ENCODE measurements at places on chromosomes 16 and 17.

- DNase-seq: no peak
These were observed 492.3 kb downstream of the NPIPA7 start for GRCh38 chr16:16871196-16871595.

GRCh38 chr17:70208080-70208794 lies 38.9 kb downstream of the KCNJ2 start:
- DNase-seq: no peak

- DNase-seq: no peak
These were observed 339.4 kb downstream of the XYLT1 start for GRCh38 chr16:17131351-17131750.

DNA sequence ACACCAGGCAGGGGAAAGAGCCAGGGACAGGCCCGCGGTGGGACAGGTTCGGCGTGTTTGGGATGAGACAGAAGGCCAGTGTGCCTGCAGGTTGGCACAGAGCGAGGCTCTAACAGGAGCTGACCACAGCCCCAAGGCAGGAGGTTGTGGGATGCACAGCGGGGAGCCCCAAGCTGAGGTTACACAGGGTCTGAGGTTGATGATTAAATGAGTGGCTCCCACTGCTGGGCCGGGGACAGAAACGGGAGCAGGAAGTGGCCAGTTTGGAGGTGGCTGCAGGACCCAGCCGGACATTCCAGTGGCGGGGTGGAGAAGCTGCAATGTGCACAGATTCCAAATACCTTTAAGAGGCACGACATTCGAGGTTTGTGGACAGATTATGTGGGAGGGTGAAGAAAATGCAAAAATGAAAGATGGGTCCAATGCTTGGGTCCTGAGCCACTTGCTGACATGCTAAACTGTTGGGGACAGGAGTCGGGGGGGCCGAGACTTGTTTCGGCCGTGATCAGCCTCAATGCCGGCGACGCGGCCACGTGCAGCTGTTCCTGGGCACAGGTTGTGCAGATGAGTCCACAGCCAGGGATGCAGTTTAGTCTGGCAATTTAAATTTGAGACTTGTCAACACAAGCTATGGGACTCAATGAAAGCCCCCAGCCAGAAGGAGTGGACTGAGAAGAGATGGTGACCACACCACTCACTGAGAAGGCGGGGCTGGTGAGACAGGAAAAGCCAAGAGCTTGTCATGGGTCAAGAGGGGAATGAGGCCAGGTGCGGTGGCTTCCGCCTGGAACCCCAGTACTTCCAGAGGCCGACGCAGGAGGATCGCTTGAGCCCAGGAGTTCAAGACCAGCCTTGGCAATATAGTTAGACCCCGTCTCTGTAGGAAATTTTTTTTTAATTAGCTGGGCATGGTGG lies 8.7 kb downstream of the ENPP7 start:
- DNase-seq: no peak

- no peak for DNase-seq
These were observed 5.1 kb downstream of the RANBP10 start for GRCh38 chr16:67801241-67801640.

DNA sequence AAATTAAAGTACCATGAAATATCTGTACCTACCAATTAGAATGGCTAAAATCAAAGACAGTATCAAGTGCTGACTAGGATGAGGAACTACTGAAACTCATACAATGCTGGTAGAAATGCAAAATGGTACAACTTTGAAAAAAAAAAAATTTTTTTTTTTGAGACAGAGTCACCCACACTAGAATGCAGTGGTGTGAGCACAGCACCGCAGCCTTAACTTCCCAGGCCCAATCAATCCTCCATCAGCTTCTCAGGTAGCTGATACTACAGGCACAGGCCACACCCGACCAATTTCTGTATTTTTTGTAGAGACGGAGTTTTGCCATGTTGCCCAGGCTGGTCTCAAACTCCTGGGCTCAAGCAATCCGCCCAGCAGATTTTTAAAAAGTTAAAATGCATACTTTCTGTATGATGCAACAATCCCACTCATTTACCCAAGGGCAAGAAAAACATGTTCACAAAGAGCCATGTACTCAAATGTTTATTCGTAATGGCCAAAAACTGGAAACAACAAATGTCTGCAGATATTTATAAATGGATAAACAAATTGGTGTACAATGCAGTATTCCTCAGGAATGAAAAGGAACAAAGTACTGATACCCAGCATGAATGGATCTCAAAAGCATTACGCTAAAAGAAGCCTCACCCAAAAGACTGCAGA lies 8.7 kb downstream of the SMURF2 start:
- no peak for DNase-seq

- no peak for DNase-seq
These were observed 428 bp upstream of the ANTKMT start for GRCh38 chr16:720447-720989.

DNA sequence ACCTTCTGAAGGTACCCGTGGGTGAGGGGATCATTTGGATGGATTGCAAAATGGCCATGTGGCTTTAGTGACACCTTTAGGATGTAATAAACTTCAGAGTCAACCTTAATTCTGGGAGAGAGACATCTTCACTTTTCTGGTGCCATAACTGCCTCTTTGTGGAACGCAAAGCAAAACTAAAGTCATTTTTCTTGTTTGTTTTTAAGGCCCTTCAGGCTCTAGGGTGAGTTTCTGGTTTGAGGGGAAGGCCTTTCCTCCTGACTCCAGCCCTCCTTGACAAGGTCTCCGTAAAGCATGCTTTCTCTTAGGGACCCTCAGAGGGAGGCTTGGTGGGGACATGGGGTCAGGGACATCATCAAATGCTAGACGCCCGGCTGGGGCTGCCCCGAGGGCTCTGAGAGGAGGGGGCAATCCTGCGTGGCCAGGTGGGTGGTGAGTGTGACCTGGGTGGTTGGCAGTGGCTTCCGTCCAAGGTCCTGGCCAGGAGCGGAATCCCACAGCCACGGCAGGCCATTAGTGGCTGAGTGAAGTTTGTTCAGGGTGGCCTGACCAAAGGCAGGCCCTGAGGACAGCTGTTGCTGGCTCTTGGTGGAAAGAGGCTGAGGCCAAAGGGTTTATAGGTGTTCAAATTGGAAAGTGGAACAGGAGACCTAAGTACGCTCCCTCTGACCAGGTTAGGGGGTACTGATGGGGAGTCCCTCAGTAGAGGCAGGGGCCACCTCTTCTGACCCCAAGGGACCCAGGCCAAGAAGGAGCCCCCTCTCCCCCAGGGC lies 112.2 kb downstream of the METRNL start:
- DNase-seq: no peak

- DNase-seq: no peak
These were observed 58.5 kb downstream of the OR1D5 start for GRCh38 chr17:3004925-3005324.

GRCh38 chr17:40061609-40062038 lies 1.1 kb upstream of the THRA start:
- no peak for DNase-seq

- DNase-seq: no peak
These were observed 33.3 kb downstream of the TRIM25 start for GRCh38 chr17:56880571-56880970.

DNA sequence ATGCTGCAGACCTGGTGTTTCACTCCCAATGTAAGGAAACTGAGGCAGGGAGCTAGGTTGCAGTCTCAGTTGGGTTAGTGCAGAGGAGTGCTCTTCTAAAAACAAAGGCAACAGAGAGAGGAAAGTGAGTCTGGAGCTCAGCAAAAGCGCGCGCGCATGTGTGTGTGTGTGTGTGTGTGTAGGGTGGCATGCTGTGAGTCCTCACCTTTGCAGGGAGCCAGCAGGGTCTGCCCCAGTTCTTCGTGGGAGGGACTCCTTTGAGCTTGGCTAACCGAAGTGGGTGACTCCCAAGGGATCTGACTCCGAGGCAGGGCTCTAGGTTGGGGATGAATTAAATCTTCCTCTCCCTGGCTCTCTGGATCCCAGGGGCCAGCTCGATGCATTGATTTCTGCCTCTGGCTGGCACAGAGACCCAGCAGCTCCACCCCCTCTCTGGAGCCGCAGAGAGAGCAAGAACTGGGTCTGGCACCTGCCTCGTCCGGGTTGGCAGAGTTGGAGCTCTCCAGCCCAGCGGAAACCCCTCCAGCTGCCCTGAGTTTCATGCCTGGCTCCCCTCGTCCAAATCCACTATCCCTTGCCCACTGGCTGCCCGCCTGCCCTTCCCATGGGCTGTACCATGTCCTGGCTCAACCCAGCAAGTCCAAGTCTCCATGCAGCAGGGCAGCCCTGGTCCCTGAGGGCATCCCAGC lies 1.3 kb upstream of the BTBD17 start:
- DNase-seq: no peak

GRCh38 chr16:85173981-85174751 lies 61.9 kb upstream of the CIBAR2 start:
- no peak for DNase-seq

- DNase-seq: no peak
These were observed 65.7 kb downstream of the CEP112 start for GRCh38 chr17:66126231-66126630.

DNA sequence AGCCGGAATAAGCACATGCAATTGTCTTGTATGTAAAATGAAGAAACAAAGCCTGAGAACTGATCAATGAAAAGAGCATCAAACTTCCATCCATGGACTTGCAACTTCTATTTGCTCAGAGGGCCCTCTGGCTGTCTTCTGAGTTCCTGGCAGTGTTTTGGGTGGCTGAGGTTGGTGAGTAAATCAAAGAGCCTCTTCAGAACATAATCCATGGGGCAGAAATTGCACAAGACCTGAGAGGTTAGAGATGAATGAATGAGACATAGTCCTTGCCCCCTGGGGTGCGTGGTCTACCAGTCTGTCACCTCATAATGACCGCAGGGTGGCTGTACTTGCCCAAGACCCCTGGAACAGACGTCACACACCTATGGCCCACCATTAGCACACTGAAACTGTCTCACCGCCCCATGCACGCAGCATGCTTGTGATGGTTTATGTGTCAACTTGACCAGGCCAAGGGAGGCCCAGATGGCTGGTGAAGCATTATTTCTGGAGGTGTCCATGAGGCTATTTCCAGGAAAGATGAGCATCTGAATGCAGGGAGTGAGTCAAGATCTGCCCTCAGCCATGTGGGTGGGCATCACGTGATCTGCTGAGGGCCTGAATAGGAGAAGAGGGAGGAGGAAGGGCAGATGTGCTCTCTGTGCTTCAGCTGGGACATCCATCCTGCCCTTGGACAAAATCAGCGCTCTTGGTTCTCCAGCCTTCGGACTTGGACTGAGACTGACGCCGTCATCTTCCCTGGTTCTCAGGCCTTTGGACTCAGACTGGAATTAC lies 8.3 kb downstream of the PIK3R6 start:
- DNase-seq: no peak

DNA sequence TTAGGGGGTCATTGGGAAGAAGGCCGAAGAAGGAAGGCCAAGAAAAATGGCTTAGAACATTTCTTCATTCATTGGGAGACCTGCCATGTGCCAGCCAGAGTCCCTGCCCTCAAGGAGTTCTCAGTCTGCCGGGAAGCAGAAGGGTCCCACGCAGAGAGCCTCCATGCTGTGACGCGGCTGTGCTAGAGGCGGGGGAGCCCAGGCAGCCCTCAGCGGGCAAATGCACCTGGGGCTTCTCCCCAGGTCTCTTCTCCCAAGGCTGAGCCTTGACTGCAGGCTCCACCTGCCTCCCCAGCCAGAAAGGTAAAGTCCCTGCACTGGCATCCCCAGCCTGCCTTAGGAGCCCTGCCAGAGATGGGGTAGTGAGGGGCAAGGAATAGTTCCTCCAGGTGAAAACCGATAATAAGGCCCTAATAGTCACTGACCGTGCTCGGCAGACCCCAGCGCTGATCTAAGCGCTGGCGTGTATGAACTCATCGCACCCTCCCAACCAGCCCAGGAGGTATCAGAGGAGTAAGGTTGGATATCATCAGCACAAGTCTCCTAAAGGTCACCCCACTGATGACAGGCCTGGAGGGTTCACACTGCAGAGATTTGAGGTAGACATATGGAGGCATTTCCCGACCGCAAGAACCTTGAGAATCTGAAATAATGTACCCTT lies 6.0 kb upstream of the CDR2L start:
- DNase-seq: no peak

DNA sequence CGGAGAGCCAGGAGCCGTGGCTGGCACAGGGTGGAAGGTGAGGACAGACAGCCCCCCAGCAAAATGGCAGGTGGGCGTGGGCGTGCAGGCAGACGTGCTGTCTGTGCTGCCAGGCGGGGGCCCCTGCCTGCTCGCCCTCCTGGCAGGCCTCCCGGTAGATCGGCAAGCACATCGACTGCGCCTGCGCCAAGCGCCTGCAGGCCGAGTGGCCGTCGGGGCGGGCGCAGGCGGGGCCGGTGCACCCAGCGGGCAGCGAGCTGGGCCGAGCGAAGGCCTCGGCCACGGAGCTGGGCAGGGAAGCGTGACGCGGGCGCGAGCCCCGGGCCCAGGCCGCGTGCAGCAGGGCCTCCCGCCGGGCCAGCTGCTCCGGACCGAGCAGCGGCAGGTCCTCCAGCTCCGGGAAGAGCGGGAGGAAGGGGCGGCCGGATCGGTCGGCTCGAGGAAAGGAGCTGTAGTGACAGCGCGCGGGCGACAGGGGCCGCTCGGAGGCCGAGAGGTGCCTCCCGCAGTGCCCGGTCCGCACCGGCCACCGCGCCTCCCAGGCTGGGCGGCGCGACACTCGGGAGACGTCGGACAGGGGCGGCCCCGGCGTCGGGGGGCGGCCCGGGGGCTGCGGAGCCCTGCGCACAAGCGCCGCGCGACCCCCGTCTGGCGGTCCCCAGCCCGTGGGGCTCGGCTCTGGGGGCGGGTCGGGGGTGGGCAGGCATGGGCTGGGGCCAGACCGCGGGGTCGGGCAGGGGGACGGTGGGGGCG lies 16.9 kb downstream of the GRIN2C start:
- DNase-seq: peak; percentile 21

DNA sequence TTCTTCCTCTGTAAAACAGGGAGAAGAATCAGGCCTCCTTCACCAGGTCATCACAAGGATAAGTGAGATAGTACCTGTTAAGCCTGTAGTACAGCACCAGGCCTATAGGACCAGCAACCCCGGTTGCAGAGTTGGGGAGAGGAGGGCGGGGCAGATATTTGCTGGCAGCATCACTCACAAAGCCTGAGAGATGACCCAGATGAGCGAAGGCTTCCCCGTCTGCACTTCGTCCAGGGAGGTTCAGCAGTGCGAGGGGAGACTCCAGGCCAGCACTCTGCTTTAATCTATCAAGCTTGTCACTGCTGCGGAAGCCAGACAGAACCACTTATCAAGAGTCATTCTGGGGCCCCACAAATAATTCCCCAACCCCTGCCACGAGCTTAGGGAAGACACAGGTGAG lies 15.8 kb upstream of the RBBP6 start:
- DNase-seq: no peak

DNA sequence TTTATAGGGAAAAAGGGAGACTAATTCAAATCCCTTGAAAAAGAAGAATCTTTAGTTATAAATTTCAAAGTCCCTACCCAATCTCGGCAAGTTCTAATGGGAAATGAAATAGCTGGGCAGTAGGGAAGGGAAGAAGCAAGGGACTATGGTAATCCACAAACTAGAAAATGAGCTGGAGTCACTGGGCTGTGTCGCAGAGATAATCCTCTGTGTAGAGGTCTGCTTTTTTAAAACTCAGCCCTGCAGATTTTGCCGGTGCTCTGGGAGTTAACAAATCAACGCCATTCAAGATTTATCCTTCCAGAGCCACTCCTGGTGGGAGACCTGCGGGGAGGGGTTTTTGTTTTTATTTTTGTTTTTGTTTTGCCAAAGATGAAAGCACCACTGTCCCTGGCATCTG lies 20.8 kb downstream of the SNX11 start:
- DNase-seq: no peak

GRCh38 chr17:41943492-41943891 lies 13.1 kb downstream of the ODAD4 start:
- no peak for DNase-seq

Data from NCI-H1048 (cell line).